GM06990 (cell line): ENCODE measurements at places on chromosomes 2 and 18.
A peak's percentile ranks its signal among the peaks of the same experiment; 100 is the strongest.

- DNase-seq, result no peak
Measured at GRCh38 chr2:16686641-16687040, 21.0 kb upstream of the CYRIA start.

GRCh38 chr2:199862788-199863187 is 11.8 kb upstream of the FTCDNL1 start:
- no peak for DNase-seq

GRCh38 chr2:105187531-105187930 is 54.0 kb upstream of the GPR45 start:
- no peak for DNase-seq

GRCh38 chr18:63105636-63106316 is 213.8 kb downstream of the BCL2 start:
- peak; percentile 73 for DNase-seq

GRCh38 chr2:120863661-120864320 is 128.1 kb downstream of the GLI2 start:
- no peak for DNase-seq

DNA sequence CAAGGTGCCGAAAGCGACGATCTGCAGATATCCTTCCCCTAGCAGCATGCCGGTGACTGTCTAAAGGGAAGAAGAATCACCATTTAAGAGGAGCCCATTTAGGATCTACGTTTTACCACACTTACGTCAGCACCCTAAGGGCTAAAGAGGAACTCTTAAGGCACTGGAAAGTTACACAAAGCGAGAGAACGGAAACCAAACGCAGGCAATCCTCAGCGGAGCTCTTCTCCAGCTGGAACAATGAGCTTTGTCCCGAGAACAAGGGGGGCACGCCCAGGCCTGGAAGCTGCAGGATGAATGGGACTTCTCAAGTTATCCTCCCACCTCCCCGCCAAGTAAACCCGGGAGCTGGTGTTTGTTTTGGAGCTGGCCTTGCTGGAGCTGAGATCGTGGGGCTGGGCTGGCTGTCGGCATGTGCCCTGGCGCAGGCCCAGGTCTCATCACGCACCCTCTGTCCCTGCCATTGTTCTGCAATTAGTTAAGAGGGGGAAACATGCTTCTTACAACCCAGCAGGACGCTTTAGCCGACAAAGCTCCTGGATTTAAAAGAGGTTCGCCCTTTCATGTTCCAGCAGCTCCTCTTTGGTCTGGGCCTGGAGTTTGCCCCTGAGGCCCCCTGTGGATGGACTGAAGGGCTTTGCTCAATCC is 36.4 kb downstream of the PXDN start:
- no peak for DNase-seq

- DNase-seq, result peak; percentile 70
Measured at GRCh38 chr2:151410485-151410834, 758 bp downstream of the RIF1 start.

- no peak for DNase-seq
Measured at GRCh38 chr2:191853843-191854242, 7.0 kb upstream of the CAVIN2 start.

DNA sequence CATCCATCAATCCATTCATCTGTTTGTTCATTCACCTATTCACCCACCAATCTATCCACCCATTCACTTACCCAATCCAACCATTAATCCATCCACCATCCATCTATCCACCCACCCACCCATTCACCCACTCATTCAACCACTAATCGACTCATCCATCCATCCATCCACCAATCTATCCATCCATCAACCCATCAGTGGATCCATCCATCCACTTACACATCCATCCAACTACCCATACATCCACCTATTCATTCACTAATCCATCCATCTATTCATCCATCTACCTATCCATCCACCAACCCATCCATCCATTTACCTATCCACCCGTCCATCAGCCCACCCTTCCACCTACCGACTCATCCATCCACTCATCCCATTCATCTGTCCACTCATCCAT is 11.3 kb downstream of the MYO7B start:
- no peak for DNase-seq

DNA sequence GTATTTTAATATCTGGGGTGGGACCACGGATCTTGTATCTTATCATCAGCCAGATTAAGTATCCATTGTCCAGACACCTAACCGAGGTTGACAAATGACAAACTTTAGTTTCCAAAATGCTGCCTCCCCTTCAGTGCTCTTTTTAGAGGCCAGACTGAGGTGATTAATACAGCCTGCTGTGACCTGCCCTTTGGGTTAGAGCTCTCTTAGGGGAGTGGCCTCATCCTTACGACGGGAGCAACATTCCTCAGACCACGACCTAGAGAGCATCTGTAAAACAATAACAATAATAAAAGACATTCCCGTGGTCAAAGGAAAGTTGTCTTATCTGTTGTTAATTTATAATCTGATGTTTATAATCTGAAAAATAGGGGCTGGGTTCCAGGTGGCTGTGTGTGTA is 405.3 kb downstream of the LPIN1 start:
- no peak for DNase-seq

DNA sequence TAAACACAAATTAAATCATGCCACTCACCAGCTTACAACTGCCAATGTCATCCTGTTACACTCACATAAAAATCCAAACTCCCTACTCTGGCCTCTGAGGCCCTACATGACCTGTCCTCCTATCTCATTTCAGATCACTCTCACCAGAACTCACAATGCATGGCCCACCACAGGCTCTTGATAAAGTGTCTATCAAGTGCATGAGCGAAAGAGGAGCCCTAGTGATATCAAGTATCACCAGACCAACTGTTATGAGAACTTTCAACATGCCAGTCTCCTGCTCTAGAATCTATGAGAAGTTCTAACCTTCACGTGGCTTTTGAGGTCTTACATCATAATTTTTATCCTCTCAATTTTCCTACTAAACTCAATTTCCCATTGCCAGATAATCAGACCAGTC is 76.4 kb upstream of the CD226 start:
- no peak for DNase-seq

GRCh38 chr2:29235411-29235810 is 120.2 kb downstream of the CLIP4 start:
- no peak for DNase-seq

GRCh38 chr2:14081521-14081920 is 551.0 kb upstream of the LRATD1 start:
- DNase-seq, result no peak

- peak; percentile 66 for DNase-seq
Measured at GRCh38 chr2:202377207-202377761, 1.2 kb downstream of the BMPR2 start.

DNA sequence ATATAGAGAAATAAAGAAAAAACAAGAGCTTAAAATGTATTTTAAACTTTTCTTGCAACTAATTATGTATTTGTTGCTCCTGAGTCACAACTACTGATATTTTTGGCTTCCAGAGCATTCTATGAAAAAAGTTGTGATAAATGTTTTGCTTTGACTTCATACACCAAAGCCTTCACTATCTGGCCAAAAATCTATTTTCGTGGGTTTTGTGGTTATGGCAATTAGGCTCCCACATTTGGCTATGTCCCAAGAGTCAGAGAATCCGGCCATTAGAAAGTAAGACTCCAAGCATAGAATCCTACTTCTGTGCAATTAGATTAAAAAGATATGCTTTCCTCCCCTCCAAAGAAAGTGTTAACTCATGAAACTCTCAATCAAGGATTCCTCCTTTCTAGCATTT is 1456.1 kb upstream of the ACVR2A start:
- no peak for DNase-seq

DNA sequence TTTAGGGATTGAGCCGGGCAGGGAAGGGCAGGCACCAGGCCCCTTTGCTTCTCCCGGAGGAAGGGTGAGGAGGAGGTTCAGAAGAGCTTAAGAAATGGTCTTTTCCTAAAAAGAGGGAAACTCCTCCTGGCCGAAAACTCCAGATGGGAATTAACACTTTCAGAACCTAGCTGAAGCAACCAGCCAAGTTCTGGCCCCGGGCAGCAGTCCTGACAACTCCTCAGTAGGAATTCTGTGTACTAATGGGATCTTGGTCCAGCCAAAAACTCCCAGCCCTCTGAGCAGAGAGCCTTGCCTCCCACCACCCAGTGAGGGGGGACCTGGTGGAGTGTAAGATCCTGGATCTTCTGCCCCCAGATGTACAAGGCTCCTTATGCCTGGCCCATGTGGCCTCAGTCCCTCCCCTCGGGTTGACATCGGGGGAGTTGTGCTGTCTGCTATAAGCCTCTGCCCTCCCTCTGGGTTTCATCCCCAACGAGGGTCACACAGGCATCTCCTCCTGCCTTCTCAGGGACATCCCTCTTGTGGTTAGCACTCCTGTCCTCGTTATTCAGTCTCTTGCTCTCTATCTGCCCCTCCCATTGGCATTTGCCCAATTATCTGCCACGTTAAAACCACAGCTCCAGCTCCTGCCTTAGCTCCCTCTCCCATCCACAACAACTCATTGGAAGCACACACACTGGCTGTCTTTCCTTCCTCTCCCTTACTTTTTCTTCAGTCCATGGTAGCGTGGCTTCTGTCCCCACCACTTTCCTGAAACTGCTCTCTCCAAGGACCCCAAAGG is 184.6 kb downstream of the CYP26B1 start:
- DNase-seq, result no peak

GRCh38 chr2:159362816-159363251 is 76.3 kb upstream of the WDSUB1 start:
- DNase-seq, result no peak

DNA sequence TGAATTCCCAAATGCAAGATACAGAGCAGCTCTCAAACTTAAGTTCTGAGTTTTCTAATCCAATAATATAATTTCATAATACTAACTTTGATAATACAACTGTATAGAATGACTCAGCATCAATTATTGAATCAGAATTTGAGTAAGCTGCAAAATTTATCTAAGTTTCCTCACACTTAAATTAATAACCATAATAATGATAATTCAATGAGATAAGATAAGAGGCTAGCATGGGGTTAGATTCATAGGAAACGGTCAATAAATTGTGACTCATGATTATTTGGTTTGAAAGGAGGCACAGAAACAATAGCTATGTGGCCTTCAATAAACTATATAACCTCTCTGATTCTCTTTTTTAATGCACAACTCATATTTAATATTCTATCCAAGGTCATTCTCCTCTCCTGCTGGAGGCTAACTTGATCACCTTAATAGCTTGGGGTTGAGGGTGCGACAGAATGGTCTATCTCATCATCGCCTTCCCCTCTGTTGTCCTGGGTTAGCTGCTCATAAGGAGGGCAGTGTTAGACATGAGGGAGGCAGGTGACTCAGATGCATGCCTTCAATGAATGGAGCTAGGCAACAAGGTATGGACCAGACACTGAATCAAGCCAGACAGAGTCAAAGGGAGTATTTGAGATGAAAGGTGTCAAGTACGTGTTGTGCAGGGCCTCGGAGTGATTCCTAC is 36.2 kb upstream of the BMP10 start:
- DNase-seq, result no peak

- DNase-seq, result no peak
Measured at GRCh38 chr18:76592981-76593381, 97.9 kb upstream of the ZNF516 start.

DNA sequence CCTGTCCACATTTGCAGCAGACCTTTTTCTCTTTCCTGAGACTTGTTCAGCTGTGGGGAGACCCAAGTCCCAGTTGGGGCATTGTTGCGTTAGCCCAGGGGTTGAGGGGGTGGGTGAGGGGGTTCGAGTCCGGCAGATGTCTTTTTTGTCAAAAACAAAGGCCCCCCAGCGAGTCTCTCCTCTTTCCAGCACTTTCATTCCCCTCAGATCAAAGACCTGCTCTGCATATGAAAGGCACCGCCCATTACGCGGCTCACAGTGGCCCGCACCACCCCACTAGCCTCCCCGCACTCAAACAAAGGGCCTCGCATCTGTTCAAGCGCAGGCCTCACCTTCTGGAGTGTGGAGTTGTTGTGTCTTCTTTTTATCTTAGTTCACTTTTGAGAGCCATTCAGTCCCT is 25.2 kb downstream of the TRABD2A start:
- DNase-seq, result no peak

GRCh38 chr2:110755491-110756078 is 23.2 kb downstream of the ACOXL start:
- no peak for DNase-seq

DNA sequence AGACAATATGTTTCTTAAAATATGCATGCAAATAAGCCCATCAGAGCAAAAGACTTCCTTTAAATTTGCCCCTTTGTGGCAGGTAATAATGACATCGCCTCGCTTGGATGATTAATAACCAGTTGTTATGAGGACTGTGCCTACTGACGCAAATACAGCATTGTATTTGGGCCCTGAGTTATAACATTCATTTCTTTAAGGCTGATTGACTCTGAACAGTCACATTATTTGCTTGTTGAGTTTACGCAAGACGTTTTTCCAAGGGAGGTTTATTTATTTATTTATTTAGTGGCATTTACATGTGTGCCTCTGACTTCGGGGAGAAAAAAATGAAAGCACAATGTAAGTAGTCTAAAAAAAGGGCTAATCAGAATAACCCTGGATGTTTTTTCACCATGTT is 88.3 kb downstream of the SLC8A1 start:
- DNase-seq, result peak; percentile 25

- DNase-seq, result no peak
Measured at GRCh38 chr2:183179156-183179555, 54.9 kb downstream of the NUP35 start.

- no peak for DNase-seq
Measured at GRCh38 chr2:219309278-219309677, at the start of gene PTPRN. PTPRN (minus strand) TSS chr2:219309401; CDS start chr2:219309332, 69 bp downstream.

DNA sequence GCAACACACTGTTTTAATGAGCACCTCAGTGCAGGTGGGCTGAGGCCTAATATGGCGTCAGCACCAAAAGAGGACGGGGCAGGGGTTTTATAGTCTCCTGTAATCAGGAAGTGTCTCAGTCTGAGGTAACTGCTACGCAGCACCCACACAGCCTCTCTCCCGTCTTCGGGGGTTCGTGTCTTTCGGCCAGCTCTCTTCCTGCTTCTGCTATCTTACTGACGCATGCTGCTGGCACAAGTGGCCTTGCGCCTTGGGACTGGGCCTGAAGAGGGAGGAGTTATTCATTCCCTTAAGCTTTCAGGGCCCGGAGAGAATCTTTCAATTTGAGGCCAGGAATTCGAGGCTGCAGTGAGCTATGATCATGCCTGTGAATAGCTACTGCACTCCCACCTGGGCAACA is 14.5 kb upstream of the PAPOLG start:
- no peak for DNase-seq

- DNase-seq, result no peak
Measured at GRCh38 chr2:144415386-144415785, 104.5 kb downstream of the ZEB2 start.

DNA sequence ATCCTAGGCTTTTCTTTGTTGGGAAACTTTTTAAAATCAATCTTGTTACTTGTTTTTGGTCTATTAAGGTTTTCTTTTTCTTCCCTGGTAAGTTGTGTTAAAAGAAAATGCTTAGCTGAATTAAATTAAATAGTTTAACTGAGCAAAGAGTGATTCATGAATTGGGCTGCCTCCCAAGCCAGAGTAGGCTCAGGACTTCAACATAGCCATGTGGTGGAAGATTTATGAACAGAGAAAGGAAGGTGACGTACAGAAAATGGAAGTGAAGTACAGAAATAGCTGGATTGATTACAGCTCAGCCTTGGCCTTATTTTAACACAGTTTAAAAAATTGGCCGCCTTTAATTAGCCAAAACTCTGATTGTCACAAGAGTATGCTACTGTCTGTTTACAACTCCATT is 27.9 kb upstream of the GALNT5 start:
- DNase-seq, result no peak
